IPS DF 19.7 (cell line): ENCODE measurements at places on chromosomes 6 and 20.

GRCh38 chr20:47330071-47330470 is 26.4 kb downstream of the ZMYND8 start:
- DNase-seq, result no peak

DNA sequence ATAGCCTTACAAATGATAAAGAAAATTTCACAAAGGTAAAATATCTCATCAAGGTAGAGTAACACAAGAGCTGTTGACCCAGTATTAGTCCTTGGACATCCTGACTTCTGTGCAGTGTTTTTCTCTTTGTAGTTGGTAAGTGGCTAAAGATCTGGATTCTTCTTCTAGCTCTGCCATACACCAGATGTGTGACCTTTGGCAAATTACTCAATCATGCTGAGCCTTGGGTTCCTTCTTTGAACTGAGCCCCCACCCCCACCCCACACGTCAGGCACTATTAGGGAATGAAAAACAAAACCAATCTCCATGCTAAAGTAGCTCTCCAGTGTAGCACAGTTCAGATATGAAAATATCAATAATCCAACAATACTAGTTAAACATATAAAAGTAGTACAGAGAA is 15.1 kb upstream of the TRIM39 start:
- no peak for DNase-seq

DNA sequence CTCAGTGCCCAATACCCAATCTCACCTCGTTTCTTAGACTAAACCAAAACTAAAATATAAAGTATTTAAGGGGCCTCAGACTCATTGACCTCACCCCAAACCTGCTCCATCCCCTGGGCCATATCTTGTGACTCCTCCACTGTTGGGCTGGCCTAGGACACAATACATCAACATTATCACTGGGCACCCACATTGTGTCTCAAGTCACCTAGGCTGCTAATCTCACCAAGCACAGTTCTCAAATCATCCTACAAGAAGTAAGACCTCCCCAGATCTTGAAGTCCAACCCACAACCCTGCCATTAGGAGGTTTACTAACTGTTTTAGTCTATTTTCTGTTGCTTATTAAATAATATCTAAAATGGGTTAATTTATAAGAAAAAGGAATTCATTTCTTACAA is 96.2 kb downstream of the CRYBG1 start:
- no peak for DNase-seq

- no peak for DNase-seq
These were observed 23.6 kb downstream of the PRKN start for GRCh38 chr6:162704001-162704400.

DNA sequence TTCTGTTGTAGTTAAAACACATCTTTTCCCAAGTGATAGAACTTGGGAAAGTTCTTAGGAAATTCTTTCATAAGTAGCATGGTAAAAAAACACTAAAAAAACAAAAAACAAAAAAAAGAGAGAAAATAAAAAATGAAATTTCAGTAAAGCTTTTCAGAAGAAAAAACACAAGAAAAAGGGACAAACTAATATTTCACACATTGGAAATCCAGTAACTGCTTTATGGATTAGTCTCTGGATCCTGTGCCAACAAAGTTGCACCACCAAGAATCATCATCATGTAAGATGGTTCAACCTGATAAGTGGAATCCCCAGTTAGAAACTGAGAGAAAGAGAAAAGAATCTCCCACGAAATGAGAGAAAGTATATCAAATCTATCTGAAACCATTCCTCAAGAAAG is 144.2 kb downstream of the GMDS start:
- DNase-seq, result no peak

- no peak for DNase-seq
These were observed 566.4 kb upstream of the MAN1A1 start for GRCh38 chr6:119915971-119916370.

DNA sequence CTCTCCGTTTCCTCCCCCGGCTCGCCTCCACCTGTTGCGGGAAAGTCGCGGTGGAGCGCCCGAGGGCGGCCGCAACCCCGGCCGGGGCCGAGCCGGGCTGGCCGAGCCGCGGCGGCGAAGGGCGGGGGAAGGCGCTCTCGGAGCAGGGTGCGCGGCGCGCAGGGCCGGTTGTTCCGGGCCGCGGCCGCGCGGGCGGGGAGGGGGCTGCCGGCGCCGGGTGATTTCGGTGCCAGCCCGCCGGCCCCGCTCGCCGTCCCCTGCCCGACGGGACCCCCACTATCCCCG is 235 bp downstream of the MAP7 start:
- DNase-seq, result no peak

- no peak for DNase-seq
These were observed 3.5 kb downstream of the NDUFAF5 start for GRCh38 chr20:13788167-13788834.

DNA sequence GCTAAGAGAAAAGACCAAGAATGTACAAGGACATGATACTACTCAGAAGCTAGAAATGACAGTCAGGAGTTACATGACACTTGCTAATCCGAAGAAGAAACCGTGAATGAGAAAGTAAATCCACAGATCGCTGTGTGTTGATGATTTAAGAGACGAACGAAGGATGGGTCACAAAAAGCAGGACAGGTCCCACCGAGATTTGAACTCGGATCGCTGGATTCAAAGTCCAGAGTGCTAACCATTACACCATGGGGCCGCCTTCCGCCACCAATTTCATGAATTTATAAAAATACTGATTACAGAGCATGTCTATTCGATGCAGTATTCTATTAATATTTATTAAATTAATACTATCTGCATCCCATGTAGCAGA is 54.0 kb upstream of the BTN3A2 start:
- no peak for DNase-seq

DNA sequence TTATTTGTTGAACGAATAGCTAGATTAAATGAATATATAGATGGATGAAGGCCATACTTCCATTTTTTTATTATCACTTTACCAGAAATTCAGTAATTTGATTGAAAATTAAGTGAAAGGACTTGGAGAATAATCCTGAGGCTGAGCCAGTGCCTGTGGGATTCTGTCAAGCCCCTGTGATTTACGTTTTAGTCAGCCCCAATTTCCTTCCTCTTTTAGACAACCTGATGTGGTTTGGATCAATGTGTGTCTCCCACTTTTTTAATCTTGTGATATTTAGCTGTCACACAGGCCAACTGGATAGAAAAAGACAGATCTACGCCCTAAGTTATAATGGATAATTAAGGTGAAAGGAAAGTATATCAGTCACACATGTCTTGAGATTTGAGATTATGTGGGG is 188.8 kb downstream of the EDN1 start:
- DNase-seq, result no peak

GRCh38 chr20:24001712-24002405 is 13.3 kb upstream of the GGTLC1 start:
- DNase-seq, result no peak

- DNase-seq, result no peak
These were observed 1.4 kb downstream of the DEFB132 start for GRCh38 chr20:258963-259362.

- no peak for DNase-seq
These were observed 533.6 kb downstream of the RNF144B start for GRCh38 chr6:18920701-18921100.

DNA sequence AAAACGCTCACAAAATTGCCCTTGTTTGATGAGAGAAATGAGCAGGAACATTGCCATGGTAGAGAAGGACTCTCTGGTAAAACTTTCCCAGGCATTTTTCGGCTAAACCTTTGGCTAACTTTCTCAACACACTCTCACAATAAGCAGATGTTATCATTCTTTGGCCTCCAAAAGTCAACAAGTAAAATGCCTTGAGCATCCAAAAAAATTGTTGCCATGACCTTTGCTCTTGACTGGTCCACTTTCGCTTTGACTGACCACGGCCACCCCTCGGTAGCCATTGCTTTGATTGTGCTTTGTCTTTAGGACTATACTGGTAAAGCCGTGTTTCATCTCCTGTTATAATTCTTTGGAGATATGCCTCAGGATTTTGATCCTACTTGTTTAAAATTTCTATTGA is 41.1 kb upstream of the PREP start:
- no peak for DNase-seq

DNA sequence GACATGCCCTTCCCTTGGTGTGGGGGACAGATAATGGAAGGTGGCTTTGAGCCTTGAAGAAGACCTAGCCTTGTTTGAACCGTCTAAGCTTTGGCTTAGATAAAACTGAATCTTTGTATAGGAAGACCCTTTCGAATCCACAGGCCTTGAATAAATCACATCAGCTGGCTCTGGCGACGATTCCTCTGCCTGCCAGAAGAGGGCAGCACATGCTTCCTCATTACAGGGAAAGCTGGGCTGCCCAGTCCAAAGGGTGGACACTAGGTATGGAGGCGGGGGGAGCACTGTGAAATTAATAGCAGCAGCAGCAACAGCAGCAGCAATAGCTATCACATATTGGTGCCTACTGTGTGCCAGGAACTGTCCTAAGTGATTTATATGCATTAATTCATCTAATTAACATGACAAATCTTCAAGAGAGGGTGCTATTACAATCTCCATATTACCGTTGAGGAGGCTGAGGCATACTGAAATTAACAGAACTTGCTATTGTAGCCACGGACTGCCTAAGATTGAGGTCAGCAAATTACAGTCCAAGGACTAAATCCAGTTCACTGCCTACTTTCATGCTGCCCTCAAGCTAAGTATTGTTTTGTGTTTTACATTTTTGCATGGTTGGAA is 85.1 kb downstream of the CLIC5 start:
- DNase-seq, result no peak

GRCh38 chr6:169969372-169970099 is 218.1 kb downstream of the ERMARD start:
- DNase-seq, result no peak
